ENCODE measurements at places on chromosomes 12 and 14. TPM values are rescaled to one million over a fixed set of nuclear protein-coding genes. Genes with fewer than 3 reads are reported as not detected.

DNA sequence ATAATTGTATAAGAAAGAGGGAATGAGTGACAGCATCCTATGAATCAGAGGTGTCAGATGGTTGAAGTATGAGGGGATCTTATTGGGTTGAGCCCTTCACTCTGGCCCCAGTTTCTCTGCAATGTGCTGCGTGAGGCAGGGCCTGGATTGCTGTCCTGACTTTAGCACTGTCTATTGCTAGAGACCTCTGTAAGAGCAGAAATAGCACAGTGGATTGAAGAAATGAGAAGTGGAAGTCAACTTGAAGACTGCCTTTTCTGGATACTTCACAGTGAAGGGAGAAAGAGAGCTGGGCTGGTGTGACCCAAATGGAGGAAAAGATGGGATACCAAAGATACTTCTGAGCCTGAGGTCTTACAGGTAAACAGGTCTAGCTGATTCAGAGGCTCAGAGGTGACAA is 5.8 kb downstream of the ASCL4 start:
- H3K27ac ChIP-seq = no peak overlapping the region
- DNase-seq = no peak
- peaks cover 21% of the 10 kb centered on the region for H3K4me1 ChIP-seq
- no peak overlapping the region for H3K4me3 ChIP-seq

GLT8D2 gene
- total RNA-seq = 7.3 TPM

DNA sequence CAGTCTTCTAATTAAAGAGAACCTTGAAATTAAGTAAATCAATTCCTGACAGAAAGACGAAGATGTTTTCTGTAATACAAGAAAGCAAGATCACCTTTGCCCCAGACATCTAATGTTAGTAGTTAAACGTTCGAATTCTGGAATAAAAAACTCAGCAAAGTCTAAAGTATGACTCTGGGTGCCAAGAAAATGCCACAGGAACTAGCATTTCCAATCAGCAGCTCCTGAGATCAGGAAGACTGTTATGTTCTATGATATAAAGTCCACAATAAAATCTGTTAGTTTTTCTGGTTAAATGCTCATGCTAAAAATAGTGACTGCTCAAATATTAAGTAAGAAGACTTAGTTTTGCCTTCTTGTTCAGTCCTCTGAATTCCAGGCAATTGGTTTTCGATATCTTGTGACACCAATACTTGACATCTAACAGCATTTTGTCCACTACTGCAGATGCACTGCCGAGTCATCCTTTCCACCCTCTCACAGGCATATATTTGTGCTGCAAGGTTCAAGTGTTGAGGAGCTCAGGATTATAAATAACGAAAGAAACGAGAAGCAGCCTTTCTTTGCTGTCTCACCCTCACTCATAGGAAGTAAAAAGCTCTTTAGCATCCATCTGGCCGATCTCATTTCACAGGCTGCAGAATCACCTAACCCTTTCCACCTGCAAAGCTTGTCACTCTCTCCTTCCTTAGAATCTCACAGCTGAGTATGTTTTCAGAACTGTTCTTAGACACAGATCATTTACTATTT is 32.0 kb downstream of the SSH1 start:
- H3K4me3 ChIP-seq = peak overlapping the region; percentile 23
- H3K27ac ChIP-seq = peak overlapping the region; percentile 83
- H3K36me3 ChIP-seq = peaks cover 37% of the 10 kb centered on the region
- no peak for DNase-seq
- H3K27me3 ChIP-seq = no peaks in the 10 kb centered on the region

TDG gene
- 10.7 TPM for total RNA-seq

DCN gene
- 449 TPM for total RNA-seq

CLEC4D gene
- 0.50 TPM for total RNA-seq

DNA sequence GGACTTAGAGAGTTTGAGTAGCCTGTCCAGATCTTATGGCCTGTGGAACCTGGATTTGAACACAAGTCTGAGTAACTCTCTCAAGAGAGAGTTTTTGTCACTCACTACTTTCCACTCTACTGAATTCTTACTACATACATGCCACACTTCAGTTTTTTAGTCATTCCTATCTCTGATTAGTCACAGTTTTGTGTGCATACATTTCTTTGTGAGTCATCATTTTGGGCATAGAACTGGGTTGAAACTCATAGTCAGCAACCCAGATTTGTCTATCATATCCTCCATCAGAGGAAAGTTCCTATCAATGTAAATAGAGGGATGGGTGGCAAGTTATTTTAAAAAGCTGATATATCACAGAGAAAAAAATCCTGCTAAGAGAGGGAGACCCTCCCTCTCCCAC is 42.9 kb downstream of the FLRT2 start:
- H3K4me1 ChIP-seq = no peaks in the 10 kb centered on the region
- H3K27me3 ChIP-seq = no peaks in the 10 kb centered on the region

DNA sequence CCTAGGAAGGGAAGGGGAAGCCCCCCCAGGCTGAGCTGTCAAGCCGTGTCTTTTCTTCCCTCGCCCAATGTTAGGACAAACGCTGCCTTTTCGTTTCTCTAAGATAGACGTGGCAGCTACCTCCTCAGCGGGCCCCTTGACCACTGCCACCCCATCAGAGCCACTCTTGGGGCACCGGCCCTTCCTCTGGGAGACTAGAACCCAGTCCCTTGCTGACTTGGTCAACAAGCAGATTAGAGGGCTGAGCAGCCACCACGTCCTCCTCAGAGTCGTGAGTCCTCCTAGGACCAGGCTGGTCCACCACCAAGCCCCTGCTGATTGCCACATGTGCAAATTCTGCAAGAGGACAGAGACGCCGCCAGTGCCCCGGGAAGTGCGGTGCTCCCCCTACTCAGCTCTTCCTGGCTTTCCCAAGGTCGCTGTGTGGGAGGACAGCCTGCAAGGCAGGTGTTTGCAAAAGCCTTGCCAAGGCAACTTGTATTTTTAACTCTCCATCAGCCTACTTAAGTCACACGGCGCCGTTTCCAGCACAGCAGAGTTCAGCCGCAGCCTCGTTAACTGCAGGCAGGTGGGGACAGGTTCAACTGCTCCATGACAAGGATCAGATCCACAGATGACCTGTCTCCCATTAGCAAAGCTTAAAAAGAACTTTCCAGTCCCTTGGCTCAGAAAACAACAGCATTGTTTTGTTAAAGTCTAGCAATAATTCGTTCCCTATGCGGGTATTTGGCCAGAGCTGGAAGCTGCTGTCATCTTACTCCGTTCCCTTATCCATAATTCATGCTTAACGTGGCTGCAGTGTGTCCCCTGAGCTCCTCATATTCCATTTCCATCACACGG is 65.6 kb downstream of the TESC start:
- DNase-seq = no peak
- H3K4me3 ChIP-seq = no peak overlapping the region
- peaks cover 24% of the 10 kb centered on the region for H3K4me1 ChIP-seq
- no peaks in the 10 kb centered on the region for H3K27me3 ChIP-seq
- peaks cover 24% of the 10 kb centered on the region for H3K36me3 ChIP-seq

MEG3 gene
- total RNA-seq = 9.7 TPM

GRCh38 chr12:99605-100004 is 33.0 kb downstream of the IQSEC3 start:
- H3K36me3 ChIP-seq = no peaks in the 10 kb centered on the region
- no peaks in the 10 kb centered on the region for H3K27me3 ChIP-seq
- H3K27ac ChIP-seq = no peak overlapping the region
- H3K4me3 ChIP-seq = no peak overlapping the region
- H3K4me1 ChIP-seq = no peaks in the 10 kb centered on the region

GRCh38 chr12:90234472-90234871 is 525.8 kb upstream of the ATP2B1 start:
- no peak overlapping the region for H3K4me3 ChIP-seq
- no peaks in the 10 kb centered on the region for H3K36me3 ChIP-seq
- H3K27ac ChIP-seq = no peak overlapping the region
- no peaks in the 10 kb centered on the region for H3K27me3 ChIP-seq
- no peak for DNase-seq
- no peaks in the 10 kb centered on the region for H3K4me1 ChIP-seq

NUAK1 gene
- total RNA-seq = 47.7 TPM

DNA sequence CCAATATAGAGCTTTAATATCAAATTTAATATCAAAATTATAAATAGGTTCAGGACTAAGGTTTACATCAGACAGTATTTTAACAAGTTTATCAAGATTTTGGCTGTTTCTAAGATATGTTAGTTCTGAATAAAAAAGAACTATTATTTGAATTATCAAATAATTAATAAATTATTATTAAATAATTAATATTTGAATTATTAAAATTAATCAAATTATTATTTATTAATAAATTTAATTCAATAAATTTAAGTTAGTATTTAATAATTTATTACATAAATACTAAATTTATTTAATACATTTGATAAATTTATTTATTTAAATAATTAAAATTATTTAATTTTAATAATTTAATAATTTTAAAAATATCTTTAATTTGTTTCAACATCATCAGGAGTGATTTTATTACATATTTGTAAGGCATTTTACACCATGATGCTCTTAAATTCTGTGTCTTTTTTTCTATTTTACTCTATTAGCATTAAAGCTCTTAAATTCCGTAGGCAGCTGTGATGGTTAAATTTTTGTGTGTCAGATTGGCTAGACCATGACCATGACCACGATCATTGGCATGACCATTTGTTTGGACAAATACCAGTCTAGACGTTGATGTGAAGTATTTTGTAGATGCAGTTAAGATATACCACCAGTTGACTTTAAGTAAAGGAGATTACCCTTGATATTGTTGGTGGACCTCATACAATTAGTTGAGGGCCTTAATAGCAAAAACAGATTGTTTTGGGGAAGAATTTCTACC is 82.6 kb downstream of the BBS10 start:
- no peak for DNase-seq
- H3K27ac ChIP-seq = no peak overlapping the region
- no peaks in the 10 kb centered on the region for H3K27me3 ChIP-seq
- no peak overlapping the region for H3K4me3 ChIP-seq

Measured in heart left ventricle (tissue), 16 donors.